ENCODE measurements at places on chromosomes 6 and 20.

- DNase-seq, result no peak
These were observed at the start of gene RAMACL for GRCh38 chr6:166586424-166587156. Gene RAMACL (minus strand): TSS chr6:166586678. CDS start chr6:166586477, 201 bp downstream.

GRCh38 chr6:89299466-89299850 is 15.6 kb downstream of the GABRR2 start:
- DNase-seq, result no peak

DNA sequence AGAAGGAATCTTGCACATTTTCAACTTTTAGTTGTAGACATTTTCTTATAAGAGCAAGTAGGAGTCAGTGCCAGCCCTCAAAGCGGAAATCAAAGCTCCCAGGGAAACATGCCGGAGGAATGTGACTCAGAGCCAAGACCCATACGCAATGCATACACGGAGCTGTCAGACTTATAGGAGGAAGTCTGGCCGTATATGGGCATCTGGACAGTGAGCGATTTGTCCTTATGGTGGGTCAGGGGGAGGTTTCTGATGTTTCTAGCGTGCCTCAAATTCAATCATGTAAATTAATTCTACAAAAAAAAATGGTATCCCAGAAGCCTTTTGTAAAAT is 3.6 kb upstream of the CCN2 start:
- DNase-seq, result no peak

GRCh38 chr20:1940581-1940980 is 45.4 kb downstream of the SIRPA start:
- no peak for DNase-seq

- DNase-seq, result no peak
These were observed 352.5 kb downstream of the HDGFL1 start for GRCh38 chr6:22921828-22922227.

GRCh38 chr6:104396077-104396476 is 463.6 kb downstream of the HACE1 start:
- no peak for DNase-seq

DNA sequence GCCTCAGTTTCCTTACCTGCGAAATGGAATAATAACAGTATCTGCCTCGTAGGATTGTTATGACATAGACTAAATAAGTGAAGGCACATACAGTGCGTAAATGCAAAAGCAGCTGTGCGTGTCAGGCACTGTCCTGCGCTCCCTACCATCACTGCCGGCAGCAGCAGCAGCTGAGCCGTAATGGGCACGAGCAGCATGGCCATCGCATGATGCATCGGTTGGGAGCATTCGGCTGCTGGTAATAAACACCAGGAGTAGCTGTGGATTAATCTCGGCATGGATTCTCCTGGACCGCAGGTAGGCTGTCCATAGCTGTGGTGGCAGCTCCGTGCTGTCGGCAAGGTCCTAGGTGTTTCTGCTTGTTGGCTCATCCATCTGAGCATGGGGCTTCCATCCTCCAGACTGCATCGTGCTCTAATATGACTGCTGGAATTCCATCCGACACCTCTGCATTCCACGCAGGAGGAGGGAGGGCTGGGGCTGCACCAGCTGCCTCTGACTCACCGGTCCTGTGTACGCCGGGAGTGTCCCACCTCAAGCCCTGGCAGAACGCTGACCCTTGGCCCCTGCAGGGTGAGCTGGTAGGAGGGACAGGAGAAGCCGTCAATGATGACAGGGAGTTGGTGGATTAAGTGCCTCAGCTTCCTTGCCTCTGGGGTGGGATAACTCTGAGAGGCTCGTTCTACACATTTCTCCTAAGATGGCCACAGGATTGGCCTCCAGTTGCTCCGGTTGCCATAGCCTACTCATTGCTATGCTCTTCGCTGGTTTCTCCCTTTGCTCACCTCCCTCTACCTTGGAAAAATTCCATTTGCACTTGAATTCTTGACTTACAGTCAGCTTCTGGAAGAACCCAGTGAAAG is 100.9 kb upstream of the PMEPA1 start:
- DNase-seq, result no peak

- no peak for DNase-seq
These were observed 26.7 kb upstream of the MYLIP start for GRCh38 chr6:16102208-16102607.

DNA sequence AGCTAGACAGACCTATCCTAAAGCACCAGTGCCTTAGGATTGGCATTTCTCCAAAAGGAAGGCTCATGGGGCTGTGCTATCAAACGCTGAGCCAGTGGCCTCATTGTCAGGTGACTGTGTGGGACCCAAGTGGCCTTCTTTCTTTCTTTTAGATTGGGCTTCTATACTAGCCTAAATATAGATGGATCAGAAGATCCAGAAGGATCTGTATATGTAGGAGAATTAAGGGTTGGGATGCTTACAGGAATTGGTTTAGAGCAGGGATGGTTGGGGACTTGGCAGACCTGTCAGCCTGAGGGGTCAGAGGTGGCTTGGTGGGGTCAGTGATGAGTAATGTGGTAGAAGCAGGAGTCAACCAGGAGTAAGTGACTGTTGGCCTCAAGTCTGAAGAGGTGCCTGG is 14.8 kb downstream of the ABT1 start:
- DNase-seq, result no peak

DNA sequence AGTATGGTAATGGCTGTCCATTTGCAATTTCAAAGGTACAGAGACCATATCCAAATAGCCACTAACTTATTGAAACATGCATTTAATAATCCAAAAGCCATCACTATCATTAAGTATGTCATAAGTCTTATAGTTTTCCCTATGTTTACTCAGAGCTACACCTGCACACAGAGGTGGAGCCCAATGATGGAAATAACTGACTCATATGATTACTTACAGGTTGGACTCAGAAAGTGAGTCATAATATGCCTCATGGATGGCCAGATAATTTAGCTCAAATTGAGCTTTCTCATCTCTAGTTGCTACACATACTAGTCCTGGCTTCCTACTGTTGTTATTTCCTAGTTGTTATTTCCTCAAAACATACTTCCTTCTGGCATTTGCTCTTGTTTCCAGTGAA is 104.4 kb upstream of the KHDRBS2 start:
- DNase-seq, result no peak

DNA sequence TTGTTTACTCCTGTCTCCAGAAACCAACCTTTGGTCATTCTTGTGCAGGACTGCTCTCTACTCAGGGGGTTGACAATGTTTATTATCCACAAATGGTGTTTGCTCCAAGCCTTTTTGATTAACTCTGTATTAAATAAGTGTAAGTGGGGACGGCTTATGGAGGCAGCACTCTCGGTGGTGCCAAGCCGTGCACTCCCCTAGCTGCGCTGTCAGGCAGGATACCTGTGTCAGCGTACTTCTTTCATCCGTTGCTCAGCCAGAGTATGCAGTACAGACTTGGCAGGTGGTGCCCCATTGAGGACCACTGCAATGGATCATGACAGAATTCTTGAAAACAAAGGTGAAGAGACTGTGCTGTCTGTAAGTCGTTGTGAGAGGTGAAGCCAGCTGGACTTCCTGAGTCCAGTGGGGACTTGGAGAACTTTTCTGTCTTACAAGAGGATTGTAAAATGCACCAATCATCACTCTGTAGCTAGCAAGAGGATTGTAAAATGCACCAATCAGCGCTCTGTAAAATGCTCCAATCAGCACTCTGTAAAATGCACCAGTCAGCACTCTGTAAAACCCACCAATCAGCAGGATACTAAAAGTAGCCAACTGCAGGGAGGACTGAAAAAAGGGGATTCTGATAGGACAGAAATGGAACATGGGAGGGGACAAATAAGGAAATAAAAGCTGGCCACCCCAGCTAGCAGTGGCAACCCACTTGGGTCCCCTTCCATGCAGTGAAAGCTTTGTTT is 480.0 kb downstream of the MEI4 start:
- DNase-seq, result no peak

DNA sequence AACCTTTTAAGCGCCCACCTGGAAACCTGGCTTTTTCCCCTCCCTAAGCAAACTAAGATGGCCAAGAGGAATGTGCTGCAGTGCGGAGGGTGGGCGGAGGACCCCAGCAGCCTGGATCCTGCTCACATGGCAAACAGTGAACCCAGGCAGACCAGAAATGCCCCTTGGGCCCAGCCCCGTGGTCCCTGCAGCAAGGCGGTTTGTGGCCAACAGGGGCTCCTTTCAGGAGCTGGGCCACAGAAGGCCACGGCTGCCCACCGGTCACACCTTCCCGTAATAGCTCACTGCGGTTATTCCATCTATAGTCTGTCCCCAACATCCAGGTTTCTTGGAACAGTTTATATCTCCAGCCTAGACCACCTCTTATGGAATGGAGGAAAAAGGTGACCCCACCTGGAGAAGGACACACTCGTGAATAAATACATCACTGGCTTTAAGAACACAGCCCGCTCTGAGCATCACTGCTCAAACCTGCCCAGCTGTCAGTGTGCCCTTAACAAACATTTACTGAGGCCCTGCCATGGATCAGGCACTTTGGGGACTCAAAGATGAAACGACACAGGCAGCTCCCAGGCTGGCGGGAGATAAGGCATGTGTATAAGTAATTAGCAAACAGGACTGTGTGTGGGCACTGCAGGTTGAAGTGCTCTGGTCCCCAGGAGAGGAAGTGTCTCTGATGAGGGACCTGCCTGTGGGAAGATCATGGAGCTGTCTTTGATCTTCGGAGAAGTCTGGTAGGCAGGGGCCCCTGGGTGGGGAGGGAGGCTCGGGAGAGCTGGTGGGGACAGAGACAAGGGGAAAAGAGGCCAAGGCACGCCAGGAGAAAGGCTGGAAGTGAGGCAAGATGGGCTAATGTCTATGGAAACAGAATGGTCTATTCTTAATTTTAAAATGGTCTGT is 3.2 kb upstream of the TUBB1 start:
- no peak for DNase-seq

GRCh38 chr20:62516338-62516737 is 40.5 kb upstream of the GATA5 start:
- no peak for DNase-seq

GRCh38 chr6:166935353-166935752 is 21.0 kb downstream of the RNASET2 start:
- DNase-seq, result no peak

DNA sequence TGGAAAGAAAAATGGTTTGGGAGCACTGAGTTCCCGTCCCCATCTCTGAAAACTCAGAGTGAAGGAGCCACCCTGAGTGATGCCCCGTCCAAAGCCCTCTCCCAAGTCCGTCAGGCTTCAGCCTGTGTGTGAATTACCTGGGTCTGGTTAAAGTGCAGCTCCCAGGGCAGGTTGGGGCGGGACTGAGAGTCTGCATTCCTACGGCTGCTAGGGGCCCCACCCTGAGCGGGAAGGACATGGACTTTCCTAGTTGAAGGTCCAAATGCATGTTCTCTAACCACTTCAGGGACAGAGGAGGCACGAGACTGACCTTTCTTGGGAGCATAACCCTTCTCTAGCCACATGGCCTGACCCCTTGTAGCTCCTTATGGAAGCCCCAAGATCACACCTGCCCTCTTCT is 97.2 kb downstream of the SYNDIG1 start:
- no peak for DNase-seq

DNA sequence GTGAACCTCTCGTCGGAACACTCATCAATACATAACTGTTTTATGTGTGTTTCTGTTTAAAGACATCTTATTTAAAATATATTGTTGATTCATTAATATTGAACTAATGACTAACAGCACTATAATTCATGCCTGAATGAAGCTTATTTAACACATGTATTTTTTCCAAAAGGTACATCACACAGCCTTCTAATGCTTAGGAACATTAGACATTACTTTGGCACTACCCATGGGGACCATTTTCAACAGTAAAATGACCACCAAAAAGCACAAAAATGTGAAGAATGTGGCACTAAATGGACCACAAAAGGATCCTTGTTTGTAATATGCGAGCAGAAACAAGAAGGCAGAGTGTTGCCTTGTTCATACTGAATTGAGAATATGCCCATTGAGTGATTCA is 109.2 kb downstream of the CEP57L1 start:
- no peak for DNase-seq

- DNase-seq, result no peak
These were observed 92.1 kb upstream of the ANKEF1 start for GRCh38 chr20:9942736-9943135.

GRCh38 chr6:111985202-111985731 is 68.6 kb upstream of the CCN6 start:
- no peak for DNase-seq

DNA sequence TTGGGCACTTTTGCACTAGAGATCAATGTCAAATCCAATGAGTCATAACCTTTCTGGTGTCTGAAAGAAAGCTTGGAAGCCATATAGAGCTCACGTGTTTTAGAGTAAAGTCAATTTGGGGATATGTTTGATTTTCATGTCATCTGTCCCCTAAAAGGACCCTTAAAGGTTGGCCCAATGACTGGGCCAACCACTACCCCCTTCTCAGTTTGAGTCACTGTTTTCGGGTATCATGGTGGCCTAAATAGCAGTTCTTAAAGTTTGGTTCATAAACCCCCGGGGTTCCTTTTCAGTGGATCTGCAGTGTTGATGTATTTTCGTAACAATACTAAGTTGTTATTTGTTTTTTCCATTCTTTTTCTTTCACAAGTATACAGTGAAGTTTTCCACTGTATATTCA is 327.6 kb downstream of the PRL start:
- DNase-seq, result no peak

DNA sequence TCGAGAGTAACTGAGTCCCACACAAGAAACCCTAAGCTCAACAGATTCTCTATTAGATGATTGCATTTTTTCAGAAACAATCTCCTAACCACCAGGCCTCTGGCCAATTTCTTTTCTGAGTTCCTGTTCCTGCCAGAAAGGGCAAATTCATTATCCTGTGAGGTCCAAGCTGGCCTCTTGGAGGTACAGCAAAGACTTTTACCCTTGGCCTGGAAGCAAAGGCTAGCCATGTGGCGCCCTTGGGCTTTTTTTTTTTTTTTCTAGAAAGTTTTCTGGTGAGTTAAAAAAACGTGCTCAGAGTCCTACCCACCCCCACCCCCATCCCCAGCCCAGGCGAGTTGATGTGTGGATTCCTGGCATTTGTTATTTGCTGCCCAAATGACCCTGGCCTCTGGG is 59.0 kb upstream of the EEF1A1 start:
- DNase-seq, result no peak
